Adipocyte (in vitro differentiated cells): ENCODE measurements at places on chromosomes 1 and 21.
A peak's percentile ranks its signal among the peaks of the same experiment; 100 is the strongest.

- no peak for DNase-seq
Observed at GRCh38 chr1:94741510-94741909, 78.6 kb upstream of the SLC44A3 start.

DNA sequence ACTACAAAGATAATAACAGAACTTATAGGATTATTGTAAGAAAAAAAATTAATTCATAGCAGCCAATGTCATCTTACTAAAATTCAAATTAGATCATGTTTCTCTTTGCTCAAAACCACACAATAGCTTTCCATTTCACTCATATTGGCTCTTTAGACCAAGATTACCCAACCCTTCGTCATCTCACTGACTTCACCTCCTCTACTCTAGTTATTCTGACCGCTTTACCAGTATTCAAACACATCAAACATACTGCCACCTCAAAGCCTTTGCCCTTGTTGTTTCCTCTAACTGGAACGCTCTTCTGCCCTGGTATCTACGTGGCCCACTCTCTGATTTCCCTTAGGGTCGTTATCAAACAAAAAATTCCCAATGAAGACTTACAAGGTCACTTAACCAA, 1.7 kb downstream of the ANGPTL3 start:
- no peak for DNase-seq

DNA sequence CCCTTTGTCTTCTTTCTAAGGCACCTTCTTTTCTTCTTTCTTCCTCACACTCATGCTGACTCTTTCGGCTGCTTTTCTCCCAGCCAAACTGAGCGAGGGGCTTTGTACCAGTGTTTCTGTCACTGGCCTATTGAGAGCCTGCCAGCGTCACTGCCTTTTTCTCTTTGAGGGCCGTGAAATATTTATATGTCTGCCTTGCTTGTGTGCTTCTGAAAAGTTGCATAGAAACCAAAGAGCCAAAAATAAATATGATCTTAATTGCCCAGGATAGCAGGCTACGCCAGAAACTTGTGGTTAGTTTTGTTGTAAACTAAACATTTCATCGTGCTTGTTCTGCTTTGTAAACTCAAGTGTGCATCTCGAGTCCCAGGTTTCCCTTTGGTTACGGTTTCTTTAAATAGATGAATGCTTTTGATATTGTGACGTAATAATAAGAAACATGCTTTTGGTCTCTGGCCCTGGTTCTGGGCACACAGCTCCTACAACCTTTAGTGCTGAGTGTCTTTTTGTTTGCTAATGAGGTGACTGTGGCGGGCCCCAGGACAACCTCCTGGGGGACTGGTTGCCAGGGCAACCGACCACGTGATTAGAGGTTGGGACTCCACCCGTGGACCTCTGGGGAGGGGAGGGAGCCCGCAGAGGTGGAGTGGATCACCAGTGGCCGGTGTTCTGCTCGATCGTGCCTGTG, 10.8 kb downstream of the SLC37A1 start:
- DNase-seq: peak; percentile 65

- no peak for DNase-seq
Observed at GRCh38 chr1:165623624-165624023, 7.4 kb upstream of the MGST3 start.

- no peak for DNase-seq
Observed at GRCh38 chr21:41973861-41974751, 20.3 kb upstream of the C2CD2 start.

DNA sequence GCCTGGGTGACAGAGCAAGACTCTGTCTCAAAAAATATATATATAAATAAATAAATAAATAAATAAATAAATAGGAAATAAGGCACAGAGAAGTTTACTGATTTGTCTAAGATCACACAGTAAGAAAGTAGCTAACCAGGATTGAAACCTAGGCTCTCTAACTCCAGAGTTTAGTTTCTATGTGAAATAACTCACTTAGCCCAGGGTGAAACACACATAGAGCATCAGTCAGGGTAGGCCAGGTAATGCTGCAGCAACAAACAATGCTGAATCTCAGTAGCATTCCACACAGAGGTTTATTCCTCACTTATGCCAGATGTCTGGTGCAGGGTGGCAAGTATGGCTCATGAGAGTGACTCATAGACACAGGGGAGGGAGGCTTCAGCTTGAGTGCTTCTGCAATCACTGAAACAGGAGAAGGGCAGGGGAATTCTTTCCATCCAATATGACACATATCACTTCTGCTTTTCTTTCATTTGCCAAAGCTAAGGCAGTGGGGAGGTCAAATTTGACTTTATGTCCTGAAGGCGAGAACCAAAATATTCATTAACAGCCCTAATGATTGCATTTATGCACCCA, 37.1 kb upstream of the KANK4 start:
- peak; percentile 91 for DNase-seq

GRCh38 chr1:1847061-1847850, 43.6 kb downstream of the GNB1 start:
- DNase-seq: no peak

GRCh38 chr1:108661030-108661609, at the start of gene HENMT1:
HENMT1 (minus strand) TSS chr1:108661093; CDS start chr1:108659884, 1,209 bp downstream.
- DNase-seq: peak; percentile 43

- DNase-seq: no peak
Observed at GRCh38 chr1:212677573-212677972, 22.1 kb downstream of the BATF3 start.

- DNase-seq: peak; percentile 61
Observed at GRCh38 chr1:61993331-61993961, 201.2 kb upstream of the L1TD1 start.

GRCh38 chr1:16924919-16925477, 3.3 kb downstream of the CROCC start:
- no peak for DNase-seq

DNA sequence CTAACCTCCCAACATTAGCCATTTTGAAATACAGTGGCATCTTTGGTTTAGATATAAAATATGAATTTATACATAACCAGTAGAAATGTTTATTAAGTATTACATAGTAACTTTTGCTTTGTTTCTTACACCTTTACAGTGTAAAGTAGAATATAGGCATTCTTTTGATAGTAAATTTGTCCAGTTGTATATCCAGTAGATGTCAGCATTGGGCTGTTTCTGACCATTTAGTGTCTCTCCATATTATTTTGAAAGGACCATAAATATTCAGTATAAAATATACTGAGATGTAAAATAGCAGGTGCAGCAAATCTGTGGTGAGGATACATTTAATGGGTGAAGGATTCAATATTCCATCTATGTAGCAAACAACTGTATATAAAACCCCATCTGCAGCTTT, 115.8 kb upstream of the ZRANB2 start:
- DNase-seq: peak; percentile 75

DNA sequence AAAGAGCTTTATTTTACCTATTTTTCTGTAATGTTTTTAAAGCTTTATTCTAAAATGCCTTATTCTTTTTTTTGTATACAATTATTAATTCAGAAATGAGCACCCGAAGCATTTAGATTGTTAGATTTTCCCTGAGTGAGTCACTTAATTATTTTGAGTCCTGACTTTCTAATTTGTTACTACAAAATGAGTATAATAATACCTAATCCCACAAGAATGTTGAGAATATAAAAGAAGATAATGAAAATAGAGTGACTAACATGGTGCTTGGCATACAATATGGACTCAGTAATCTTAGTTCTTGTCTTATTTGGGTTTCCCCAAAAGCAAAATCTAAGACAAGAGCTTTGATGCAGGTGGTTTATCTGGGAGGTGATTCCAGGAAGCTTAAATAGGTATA, 142.2 kb downstream of the LHX8 start:
- no peak for DNase-seq

GRCh38 chr1:43432171-43432860, 21.4 kb downstream of the HYI start:
- no peak for DNase-seq

GRCh38 chr1:28172713-28173150, 3.8 kb downstream of the PTAFR start:
- DNase-seq: no peak

DNA sequence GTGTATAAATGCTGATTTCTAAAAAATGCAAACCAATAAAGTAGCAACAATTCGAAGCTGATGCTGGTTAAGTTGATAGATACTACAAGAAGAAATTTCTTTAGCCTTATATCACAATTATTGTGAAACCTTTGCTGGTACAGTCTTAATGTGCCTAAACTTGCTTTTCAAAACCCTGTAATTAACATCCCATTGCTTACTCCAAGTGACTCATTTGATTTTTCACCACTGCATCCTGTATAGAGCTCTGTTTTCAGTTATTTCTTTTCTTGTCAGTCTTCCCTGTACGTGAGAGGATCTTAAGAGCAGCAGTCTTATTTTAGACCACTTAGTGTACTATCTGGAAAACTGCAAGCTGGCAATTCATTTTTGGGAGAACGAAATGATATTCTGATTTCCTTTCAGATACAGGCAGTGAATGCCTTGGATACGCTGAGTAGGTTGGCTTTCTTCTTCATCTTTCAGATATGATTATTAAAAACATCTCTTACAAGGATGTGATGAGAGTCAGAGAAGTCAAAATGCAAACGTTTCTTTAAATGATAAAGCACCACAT, 210.3 kb downstream of the KCTD3 start:
- peak; percentile 34 for DNase-seq

GRCh38 chr1:161096015-161096414, 2.1 kb upstream of the KLHDC9 start:
- no peak for DNase-seq

DNA sequence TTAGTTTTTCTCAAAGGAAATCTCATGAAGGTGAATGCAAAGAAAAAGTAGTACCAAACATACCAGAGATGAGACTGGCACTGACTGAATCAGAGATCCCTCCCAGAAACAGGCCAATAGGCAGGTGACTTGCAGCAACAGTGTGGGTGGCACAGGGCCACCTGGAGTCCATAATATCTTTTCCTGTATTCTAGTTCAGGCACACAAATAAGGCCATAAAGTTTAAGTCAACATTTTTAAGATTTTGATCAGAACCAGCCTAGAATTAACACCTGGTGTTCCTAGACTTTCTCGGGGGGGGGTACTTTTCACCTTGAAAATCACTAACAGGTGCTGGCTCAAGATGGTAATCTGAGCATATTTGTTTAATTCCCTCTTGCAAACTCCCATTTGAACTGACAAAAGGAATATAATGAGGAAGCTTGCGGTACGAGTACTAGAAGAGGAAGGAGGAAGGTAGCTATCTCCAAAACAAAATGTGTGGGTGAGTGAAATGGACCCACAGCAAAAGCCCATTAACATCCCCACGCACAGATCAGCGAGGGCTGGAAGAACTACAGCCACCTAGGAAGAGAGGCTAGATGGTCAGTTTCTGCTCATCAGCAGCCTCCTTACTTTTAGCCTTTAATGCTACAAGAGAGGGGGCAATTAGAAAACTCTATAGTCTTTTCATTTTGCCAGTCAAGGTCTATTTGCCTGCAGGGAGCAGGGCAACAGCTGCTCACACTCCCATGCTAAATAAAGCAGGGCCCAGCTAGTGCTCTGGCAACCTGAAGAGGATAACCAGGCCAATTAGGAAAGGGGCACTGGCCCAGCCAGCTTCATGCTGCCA, 18.9 kb downstream of the SDE2 start:
- DNase-seq: no peak

DNA sequence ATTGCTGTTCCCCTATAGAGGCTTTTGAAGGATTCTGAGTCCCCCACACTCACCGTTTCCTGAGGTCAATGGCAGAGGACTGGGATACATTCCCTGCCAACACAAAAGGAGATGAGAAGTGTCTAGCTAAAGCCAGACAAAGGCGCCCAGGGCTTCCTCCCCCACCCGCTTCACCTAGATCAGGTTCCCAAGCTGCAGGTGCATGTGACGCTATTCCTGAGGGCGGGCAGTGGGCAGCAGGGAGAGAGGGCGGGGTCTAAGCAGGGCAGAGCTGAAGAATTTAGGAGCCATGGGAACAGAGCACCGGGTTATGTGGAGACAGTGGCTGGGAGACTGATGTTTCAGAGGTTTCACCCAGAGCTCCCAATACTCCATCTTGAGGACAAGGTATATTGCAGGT, 6.0 kb upstream of the ARHGEF2 start:
- DNase-seq: no peak

GRCh38 chr1:12756768-12757413, 10.9 kb downstream of the CFAP107 start:
- DNase-seq: no peak

GRCh38 chr1:158087320-158087927, 93.3 kb upstream of the CD1D start:
- peak; percentile 84 for DNase-seq

DNA sequence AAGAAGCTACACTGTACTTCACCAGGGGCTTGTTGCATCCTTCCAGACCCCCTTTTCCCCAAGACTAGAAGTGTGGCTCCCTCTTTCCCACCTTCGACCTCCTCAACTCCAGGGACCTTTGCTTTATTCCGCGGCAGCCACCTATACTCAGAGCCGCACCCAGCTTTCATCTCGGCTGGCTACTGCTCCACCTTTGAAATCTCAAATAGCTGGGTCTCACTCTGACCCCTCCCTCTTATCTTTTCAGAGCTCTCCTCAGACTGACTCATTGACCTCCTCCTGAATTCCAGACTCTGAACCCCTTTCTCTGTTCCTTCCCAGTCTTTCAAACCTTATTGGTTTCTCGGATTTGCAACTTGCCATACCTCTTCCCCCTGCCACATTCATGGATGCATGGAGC, 144.7 kb upstream of the JUN start:
- no peak for DNase-seq

DNA sequence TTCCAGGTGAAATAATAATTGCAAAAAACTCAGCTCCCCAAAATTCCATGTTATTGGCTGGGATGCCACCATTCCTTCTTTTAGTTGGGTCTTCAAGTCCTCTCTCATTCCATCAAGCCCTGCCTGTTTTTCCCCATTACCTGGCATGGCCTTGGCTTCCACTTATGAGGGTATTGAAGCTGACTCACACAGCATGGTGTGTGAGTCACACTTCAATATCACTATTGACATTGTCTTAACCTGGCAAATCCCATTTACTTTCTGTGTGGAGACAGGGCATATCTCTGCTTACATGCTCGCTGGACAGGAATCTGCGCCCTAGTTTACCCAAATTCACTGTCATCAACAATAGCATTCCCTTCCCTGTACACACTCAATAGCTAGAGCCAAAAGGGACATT, 1806.8 kb downstream of the BRINP3 start:
- DNase-seq: no peak

- DNase-seq: peak; percentile 70
Observed at GRCh38 chr1:64514197-64514765, 44.4 kb downstream of the CACHD1 start.

- DNase-seq: no peak
Observed at GRCh38 chr1:228784181-228784580, 48.9 kb downstream of the RHOU start.

- no peak for DNase-seq
Observed at GRCh38 chr1:222346955-222347354, 200.9 kb downstream of the HHIPL2 start.
